ENCODE measurements at places on chromosomes 16 and 17. TPM values are rescaled to one million over a fixed set of nuclear protein-coding genes. Genes with fewer than 3 reads are reported as not detected.
A peak's percentile ranks its signal among the peaks of the same experiment; 100 is the strongest.

- H3K27ac ChIP-seq: no peak overlapping the region
- H3K4me3 ChIP-seq: no peak overlapping the region
- no peaks in the 10 kb centered on the region for H3K4me1 ChIP-seq
These were observed 44.7 kb upstream of the LGALS9 start for GRCh38 chr17:27586203-27586721.

DNA sequence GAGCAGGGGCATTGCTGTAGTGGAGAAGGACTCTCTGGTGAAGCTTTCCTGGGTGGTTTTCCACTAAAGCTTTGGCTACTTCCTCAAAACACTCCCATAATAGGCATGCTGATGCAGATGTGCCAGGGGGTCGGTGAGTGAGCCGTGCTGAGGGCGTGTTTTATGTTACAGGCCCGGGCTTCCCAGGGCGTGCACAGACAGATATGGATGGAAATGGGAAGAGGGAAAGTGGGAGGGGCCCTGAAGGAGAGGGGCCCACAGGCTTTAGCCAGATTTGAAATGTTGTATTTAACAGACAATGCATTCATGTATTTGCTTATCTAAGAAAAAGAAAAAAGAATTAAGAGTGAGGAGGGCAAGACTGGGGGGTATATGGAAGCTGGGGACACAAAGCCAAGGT is 56.3 kb downstream of the IL21R start:
- H3K4me1 ChIP-seq: no peaks in the 10 kb centered on the region
- H3K27ac ChIP-seq: no peak overlapping the region
- peak; percentile 26 for DNase-seq
- H3K27me3 ChIP-seq: no peaks in the 10 kb centered on the region
- no peak overlapping the region for H3K4me3 ChIP-seq

GRCh38 chr17:17156107-17156506 is 50.0 kb downstream of the PLD6 start:
- H3K36me3 ChIP-seq: peaks cover 26% of the 10 kb centered on the region
- H3K27ac ChIP-seq: no peak overlapping the region
- H3K4me3 ChIP-seq: no peak overlapping the region
- DNase-seq: peak; percentile 27

DNA sequence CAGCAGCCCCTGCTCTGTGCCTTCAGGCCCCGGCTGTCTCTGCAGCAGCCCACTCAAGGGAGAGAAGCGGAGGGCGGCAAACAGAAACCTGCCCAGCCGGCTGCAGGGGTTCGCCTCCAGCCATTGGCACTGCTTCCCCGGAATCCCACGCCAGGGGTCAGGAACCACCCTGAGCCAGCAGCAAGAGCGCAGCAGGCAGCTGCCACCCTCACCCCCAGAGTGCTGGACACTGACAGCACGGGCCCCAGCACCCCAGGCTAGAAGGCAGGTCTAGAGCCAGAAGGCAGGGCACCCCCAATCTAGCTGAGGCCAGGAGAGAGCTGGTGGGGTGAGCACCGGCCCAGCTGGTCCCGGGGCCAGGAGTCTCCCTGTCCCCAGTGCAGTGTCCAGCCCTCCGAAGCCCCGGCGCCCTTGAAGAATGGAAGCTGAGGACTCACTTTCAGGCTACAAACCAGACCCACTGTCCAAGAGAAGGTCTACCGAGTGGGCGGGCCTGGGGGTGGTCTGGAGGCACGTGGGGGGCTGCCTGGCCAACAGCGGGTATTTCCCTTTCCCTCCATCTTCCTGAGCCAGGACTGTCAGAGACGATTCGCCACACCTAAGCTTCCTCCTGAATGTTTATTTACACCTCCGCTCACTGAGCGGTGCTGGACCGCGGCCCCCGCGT is 8.4 kb downstream of the UBALD2 start:
- no peaks in the 10 kb centered on the region for H3K36me3 ChIP-seq
- H3K4me1 ChIP-seq: peaks cover 16% of the 10 kb centered on the region
- H3K4me3 ChIP-seq: no peak overlapping the region
- no peak for DNase-seq
- no peaks in the 10 kb centered on the region for H3K27me3 ChIP-seq

- DNase-seq: no peak
- no peaks in the 10 kb centered on the region for H3K36me3 ChIP-seq
- H3K27me3 ChIP-seq: no peaks in the 10 kb centered on the region
- no peak overlapping the region for H3K27ac ChIP-seq
- no peak overlapping the region for H3K4me3 ChIP-seq
These were observed 8.7 kb upstream of the KAT7 start for GRCh38 chr17:49779739-49780231.

The RFFL gene
- 46.6 TPM for total RNA-seq

The CHRNE gene
- total RNA-seq: 1.0 TPM

The TBC1D3 gene
- total RNA-seq: not detected

The IKZF3 gene
- total RNA-seq: 1.7 TPM
